T-cell (primary cell): ENCODE measurements at places on chromosomes 6 and 20.

GRCh38 chr6:107423474-107423990 is 35.8 kb downstream of the PDSS2 start:
- DNase-seq: no peak

GRCh38 chr6:73666393-73666792 is 12.6 kb upstream of the SLC17A5 start:
- DNase-seq: no peak

GRCh38 chr20:60310560-60311349 is 352.5 kb downstream of the CDH26 start:
- DNase-seq: no peak

DNA sequence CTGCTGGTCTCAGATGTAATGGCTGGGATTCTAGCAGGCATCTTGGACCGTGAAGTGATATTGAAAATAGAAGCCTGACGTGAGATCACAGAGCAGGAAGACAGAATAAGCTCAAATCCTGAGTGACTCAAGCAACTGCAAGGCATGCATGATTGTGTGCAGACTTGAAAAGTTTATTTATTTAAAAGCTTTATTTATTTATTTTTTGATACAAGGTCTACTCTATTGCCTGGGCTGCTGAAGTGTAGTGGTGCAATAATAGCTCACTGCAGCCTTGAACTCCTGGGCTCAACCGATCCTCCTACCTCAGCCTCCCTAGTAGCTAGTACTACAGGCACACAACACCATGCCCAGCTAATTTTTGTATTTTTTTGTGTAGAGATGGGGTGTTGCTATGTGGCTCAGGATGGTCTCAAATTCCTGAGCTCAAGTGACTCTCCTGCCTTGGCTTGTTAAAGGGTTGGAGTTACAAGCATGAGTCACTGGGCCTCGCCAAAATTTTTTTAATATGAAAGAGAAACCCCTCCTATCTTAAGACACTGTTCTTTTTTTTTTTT is 40.1 kb upstream of the RNF144B start:
- DNase-seq: no peak

- DNase-seq: no peak
These were observed 408.4 kb downstream of the MAFB start for GRCh38 chr20:40280616-40281015.

DNA sequence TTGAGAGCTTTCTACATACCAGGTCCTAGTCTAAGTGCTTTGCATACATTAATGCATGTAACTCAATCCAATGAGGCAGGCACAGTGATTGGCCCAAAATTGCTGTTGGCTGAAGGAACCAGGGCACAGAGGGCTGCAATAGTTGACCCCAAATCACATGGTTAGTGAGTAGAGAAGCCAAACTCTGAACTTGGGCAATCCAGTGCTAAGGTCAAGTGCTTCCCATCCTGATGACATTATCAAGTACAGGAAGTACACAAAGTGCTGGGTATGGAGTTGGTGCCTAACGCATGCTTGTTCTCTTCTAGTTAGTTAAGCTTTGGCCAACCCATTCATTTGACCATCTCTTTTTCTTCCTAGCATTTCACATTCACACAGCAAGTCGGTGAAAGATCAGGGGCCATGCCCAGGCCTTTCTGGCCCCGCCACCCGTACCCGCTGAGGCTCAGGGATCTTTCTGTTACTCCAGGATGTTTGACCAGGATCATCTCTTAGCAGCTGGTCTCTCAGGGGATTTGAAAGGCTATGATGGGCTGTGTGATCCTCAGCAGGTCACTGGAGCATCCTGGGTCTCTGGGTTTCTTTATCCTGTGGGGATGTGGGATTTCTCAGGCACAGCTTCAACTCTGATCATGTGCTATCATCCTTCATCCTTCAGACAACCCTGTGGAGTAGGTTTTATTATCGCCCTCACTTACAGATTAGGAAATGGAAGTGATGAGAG is 7.0 kb downstream of the KCNB1 start:
- DNase-seq: no peak

- no peak for DNase-seq
These were observed 20.4 kb downstream of the ARMC2 start for GRCh38 chr6:108868647-108869046.

- no peak for DNase-seq
These were observed 6.6 kb downstream of the NAPB start for GRCh38 chr20:23414526-23415188.

DNA sequence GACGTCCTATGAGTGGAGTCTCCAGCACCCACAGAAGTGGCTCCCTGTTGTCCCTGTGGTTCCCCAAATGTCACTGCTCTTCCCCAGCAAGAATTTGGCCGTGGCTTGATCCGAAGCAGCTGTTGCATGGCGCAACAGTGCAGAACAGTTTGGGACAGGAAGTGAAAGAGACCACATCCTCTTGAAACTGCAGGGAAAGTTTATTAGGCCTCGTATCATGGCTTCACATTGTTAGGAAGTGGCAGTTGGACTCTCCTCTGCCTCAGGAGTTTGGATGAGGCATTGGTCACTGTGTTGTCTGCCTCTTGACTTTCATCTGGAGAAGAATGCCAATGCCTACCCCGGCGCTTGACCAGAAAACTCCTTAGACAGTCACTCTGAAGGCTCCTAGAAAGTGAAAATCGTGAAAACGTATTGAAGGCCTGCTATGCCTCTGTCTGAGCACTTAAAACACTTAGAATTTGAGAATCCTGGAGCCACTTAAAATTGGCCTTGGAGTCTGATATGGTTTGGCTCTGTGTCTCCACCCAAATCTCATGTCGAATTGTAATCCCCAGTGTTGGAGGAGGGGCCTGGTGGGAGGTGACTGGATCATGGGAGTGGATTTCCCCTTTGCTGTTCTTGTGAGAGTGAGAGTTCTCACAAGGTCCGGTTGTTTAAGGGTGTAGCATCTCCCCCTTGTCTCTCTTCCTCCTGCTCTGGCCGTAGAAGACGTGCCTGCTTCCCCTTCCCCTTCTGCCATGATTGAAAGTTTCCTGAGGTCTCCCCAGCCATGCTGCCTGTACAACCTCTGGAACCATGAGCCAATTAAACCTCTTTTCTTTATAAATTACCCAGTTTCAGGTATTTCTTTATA is 334.9 kb upstream of the JARID2 start:
- no peak for DNase-seq

DNA sequence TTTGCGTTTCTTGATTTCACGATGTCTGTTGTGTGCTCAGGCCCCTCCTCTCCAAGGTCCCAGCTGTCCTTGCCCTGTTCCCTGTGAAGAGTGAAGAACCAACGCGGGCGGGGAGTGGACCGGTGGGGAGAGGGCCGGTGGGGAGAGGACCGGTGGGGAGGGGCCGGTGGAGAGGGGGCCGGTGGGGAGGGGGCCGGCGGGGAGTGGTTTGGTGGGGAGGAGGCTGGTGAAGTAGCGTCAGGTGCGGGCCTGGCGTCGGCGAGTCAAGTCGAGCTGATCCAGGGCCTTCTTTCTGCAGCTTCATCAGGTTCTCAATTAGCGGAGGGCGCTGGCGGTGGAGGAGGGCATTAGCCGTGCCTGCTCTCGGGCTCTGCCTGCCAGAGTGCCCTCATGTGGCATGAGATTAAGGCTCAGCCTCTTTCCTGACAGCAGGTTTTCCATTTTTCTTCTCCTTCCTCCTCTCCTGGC is 21.2 kb upstream of the BHLHE23 start:
- no peak for DNase-seq

DNA sequence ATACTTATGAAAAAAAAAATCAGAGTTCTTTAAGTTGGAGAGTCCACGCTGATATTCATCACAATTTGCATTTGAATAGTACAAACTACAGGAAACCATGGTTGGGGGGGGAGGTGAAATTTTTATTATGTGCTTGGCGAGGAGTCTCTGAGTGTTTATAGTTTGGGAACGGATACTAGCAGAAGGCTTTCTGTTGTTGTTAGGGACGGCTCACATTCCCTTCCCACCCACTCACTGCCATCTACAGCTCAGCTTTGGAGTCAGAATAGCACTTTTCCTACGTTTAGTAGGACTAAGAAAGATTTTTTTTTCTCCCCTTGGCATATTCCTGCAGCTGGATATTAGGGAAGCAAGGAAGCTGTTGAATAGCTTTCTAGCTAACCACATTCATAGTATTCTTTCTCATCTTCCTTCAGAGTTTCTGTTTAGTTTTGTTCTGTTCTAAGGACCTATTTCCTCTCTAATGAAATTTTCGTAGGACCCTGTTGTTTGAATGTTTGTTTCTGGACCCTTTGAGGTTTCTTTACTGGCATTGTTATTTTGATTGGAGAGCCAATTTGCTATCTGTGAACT is 235.1 kb upstream of the ZNF217 start:
- no peak for DNase-seq
